Left ventricle myocardium superior (tissue), 1 donor: ENCODE measurements at places on chromosomes 3 and 15.

DNA sequence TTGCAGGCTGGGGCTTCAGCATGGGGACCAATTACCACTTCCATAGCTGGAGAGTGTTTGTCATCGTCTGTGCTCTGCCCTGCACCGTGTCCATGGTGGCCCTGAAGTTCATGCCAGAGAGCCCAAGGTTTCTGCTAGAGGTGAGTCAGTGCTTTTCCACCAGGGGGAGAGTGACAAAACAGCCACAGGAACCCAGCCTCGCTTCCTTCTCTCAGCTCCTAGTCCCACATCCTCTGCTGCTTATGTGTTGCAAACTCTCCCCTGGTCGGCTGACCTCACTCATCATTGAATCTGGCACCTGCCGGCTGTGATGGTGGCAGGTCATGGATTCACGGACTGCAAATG lies 158.3 kb downstream of the SV2B start:
- DNase-seq, result no peak

DNA sequence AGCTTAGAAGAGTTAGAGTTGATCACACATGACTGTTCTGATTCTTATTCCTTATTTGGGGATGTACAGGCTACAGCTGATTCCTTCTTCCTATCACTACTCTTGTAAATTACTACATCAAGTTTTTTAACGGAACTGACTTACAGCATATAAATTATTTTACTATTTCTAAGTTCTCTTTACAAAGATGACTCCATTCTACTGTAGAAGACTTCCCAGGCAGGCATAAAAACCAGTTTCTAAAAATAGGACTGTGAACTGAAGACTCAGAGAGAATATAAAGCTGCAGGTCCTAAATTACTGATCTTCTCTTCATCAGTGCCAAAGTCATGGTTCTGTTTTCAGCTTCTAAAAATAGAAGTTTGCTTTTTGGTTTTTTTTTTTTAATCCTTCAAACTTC lies 38.9 kb downstream of the ANO10 start:
- DNase-seq, result no peak

DNA sequence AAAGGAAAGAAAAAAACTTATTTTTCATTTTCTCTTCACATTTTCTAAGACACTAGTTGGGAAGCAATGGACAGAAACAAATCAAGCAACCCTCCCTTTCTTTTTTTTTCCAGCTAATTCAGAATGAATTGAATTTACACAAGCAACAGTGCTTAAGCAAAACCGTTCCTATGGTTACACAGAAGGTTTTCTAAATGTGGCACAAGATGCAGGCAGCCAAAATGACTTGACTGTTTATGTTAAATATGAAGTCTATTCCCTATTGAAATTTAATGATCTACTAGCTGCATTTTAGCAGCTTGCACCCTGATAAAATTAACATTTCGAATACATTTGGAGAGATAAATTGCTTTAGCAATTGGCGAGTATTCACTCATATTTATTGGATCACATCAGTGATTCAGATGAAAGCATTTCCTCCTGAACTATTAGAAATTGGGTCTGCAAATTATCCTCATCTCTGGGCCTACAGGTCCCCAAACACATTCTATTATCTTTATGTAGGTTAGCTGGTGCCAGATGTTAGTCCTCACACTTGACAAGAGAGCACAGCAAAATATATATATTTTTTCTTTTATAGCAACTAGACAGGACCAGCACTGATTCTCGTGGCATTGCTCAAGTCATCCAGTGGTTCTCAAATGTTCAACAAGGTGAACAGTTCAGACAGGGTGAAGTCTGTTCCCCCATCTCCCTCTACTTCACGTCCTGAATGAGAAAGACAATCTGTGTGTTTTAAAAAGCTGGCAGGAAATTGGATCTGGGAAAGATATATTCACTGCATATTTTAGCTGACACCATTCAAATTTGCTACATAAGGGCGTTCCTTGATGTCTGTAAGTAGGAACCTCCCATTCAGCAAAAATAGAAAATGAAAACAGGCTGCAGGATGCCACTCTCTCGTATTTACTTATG lies 463.6 kb upstream of the KCNMB2 start:
- no peak for DNase-seq

GRCh38 chr3:172218350-172219323 lies 179.3 kb downstream of the FNDC3B start:
- no peak for DNase-seq

DNA sequence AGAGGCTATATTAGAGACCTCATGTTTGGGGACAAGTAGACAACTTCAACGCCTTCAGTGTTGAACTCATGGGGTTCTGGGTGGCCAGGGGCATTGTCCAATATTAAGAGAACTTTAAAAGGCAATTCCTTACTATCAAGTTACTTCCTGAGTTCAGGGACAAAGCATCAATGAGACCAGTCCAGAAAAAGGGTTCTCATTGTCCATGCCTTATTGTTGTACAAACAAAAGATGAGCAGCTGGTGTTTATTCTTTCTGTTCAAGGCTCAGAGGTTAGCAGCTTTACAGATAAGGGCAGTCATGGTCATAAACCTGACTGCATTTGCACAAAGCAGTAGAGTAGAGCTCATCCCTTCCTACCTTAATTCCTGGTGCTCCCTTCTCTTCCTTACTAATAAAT lies 18.5 kb upstream of the PDHB start:
- DNase-seq, result no peak

DNA sequence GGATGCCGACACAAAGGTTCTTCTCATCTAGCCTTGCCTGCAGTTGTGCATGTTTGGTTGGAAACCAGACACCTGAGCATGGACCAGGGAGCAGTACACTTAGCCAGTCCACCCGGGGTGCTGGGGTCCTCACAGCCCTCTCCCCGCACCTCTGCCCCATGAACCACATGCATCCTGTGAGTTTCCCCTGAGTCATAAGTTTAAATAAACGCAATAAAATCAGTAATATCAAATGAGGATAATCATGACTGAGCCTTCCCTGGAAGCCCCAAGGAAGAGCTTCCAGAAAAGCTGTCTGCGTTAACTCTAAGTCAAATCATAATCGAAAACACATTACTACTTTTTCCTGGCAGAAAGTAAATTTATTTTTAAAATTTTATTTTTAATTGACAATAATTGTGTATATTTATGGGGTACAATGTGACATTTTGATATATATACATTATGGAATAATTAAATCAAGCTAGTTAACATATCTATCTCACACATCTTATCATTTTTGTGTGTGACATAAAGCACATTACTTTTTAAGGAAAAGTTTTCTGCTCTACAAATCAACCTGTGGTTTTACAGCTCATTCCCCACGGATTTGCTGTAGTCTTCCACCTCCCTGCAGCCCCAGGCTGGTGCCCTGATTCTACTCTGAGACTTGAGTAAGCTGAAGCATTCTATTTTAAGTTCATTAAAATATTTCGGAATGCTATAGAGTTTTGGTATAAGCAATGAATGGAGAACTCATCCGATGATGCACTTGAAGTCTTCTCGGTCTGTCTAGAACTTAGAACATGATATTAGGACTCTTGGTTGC lies 166.0 kb upstream of the EIF1B start:
- DNase-seq, result no peak

DNA sequence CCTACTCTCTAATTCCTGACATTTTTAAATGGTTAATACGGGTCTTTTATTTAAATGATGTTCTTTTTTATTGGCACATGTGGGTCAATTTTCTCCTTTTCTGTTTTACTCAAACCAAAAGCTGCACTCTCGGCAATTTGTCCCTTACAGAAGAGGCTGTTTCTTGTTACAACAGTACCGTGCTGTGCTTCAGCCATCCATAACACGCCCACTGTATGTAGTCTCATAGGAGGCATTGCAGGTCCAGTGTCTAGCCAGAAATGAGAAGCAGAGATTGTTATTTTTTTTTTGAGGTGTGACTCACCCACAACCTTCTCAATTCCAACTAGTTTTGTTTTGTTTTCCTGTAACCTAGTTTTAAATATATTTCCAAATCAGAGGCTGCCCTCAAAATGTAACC lies 164.6 kb downstream of the GMNC start:
- no peak for DNase-seq

DNA sequence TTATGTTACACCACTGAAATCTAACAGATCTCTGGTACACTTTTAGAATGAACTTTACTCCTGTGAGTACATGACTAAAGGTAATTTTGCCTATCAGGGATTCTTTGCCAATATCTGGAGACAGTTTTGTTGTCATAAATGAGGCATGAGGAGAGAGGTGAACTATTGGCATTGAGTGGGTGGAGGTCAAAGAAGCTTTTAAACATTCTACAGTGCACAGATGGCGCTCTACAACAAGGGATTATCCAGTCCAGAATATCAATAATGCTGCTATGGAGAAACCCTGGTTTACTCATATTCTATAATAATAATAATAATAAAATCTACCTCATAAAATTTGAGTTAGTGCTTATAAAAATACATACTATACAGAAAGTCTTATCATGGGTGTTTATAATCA lies 702.3 kb downstream of the SI start:
- no peak for DNase-seq

DNA sequence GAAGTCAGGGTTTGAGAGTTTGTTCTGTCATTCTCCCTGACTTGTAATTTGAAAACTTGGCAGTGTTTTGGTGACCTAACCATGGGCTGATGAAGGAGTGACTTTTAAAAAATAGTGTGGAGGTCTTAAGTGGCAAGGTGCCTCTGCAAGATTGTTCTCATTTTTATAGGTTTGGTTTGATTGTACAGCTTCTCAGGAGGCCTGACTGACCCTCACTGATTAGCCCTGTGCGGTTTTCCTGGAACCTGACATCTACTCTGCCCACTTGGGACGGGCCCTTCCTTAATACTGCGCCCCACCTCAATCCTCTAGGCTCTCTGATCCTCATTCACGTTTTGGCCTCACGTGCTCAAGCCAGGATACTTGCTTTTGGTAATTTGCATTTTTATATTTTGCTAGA lies 2.8 kb downstream of the UBE2E1 start:
- DNase-seq, result no peak

DNA sequence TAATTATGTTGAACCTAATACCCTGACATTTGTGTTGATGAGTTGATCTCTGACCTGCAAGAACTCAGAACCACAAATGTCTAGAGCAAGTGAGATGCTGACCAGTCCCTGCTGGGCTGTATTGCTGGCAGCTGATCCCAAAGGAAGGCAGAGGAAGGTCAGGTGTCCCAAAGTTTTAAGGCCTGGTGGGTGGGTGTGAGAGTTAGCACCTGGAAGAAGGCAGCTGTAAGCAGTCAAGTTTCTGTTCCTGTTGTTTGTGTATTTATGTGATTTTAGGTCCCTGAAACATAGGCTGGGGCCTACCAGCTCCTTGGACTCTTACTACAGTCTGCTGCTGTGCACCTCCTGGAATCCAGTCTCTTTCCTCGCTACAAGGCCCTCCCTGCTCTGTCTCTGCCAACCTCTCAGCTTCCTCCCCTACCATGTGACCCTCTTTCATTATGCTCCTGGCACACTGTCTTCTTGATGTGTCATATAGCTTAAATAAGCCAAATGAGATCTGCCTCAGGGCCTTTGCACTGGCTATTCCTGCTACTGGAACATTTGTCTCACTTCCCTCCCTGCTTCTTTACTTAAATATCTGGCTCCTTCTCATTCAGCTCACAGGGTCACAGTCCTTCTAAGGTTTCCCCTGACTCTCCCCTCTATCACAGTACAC lies 31.0 kb upstream of the ATOSA start:
- no peak for DNase-seq

GRCh38 chr3:187765342-187765741 lies 20.1 kb upstream of the BCL6 start:
- no peak for DNase-seq

DNA sequence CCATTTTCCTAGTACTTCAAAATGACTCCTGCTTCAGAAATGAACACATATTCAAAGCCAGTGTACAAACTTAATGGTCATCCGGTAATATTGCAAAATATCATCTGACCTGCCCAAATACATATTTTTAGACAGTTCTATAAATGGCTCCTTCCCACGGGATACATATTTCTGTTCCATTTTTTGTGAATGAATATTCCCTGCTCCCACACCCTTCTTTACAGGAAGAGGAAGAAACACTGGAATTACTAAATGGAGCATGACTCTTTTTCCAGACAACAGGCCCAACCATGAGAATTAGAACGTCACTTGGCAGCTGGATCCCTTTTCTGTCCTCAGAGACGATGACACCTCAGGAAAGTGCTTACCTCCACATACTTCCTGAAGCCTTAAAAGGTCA lies 38.0 kb upstream of the CBLB start:
- no peak for DNase-seq

DNA sequence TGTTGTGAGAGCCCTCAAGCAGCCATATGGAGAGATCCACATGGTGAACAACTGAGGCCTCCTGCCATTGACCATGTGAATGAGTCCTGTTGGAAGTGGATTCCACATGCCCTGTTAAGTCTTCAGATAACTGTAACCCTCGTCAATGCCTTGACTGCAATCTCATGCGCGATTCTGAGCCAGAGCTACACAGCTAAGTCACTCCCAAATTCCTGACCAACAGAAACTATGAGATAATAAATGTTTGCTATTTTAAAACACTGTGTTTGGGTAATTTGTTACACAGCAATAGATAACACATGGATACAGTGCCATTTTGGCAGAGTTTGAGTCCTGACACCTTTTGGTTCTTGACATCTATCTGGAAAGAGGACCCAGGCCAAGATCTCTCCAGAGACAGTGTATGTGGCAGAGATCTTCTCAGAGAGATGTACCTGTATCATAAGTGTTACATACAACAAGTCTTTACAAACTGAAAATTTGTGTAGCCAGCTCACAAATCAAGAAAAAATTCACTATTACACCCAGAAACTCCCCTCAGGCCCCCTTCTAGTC lies 34.5 kb upstream of the BNC1 start:
- no peak for DNase-seq

- no peak for DNase-seq
These were observed 55.0 kb downstream of the FLNB start for GRCh38 chr3:58063022-58063815.
